ENCODE measurements at places on chromosomes 7 and 10.

GRCh38 chr10:96130326-96130995, 364 bp downstream of the ZNF518A start:
- peak overlapping the region; percentile 99 for H3K27ac ChIP-seq
- peaks cover 15% of the 10 kb centered on the region for H3K27me3 ChIP-seq
- peaks cover 31% of the 10 kb centered on the region for H3K36me3 ChIP-seq
- DNase-seq = no peak

DNA sequence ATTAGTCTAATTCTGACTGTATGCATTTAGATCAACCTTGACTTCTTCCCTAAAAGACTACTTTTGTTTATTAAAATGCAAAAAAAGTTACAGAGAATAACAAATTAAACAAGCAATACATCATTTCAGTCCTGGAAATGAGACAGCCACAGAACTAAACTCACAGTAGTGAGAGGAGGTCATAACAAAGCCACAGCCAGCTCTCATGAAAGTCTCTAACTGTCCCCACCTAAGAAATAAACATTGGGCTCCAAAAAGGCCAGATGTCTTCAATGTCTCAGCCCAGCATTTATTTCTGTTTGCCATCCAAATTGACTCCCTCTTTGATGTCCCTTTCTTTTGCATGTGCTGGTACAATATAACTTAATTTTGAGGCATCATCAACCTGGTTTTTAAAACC, 74.4 kb downstream of the NHLRC2 start:
- no peaks in the 10 kb centered on the region for H3K36me3 ChIP-seq
- H3K4me3 ChIP-seq = no peak overlapping the region
- H3K27ac ChIP-seq = no peak overlapping the region
- peaks cover 8% of the 10 kb centered on the region for H3K4me1 ChIP-seq

DNA sequence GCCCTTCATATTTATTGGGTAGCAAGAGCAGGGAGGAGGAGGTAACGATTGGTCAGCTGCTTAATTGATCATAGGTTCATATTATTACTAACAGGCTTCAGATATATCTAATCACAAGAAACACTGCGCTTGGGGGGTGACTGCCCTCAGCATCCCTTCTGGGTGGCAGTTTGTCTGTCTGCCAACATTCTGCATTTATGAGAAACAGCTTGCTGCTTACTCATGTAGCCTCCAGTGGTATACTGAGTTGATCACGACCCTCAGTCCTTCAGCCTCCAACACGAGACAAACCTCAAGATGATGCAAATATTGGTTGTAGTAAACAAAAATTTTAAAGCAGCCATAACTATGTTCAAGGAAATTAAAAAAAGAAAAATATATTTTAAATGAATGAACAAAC, 657.8 kb upstream of the PHF14 start:
- H3K4me3 ChIP-seq = no peak overlapping the region
- H3K4me1 ChIP-seq = no peaks in the 10 kb centered on the region
- DNase-seq = no peak
- no peak overlapping the region for H3K27ac ChIP-seq
- no peaks in the 10 kb centered on the region for H3K36me3 ChIP-seq
- H3K27me3 ChIP-seq = no peaks in the 10 kb centered on the region

GRCh38 chr10:930625-931325, 730 bp downstream of the LARP4B start:
- H3K36me3 ChIP-seq = peaks cover 6% of the 10 kb centered on the region
- no peaks in the 10 kb centered on the region for H3K27me3 ChIP-seq
- H3K4me3 ChIP-seq = peak overlapping the region; percentile 88

DNA sequence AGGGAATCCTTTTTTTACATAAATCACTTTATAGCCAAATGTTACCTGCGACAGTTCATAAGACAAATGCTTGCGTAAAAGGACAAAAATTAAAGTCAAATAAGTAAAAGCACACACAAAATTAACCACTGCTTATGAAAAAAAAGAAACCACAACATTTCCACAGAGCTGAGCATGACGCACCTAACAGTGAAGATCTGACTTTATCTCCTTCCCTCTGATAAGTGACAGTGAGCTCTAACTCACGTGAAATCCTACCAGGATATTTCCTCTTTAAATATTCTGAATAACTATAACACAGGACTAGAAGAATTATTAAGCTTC, 225.5 kb downstream of the SFMBT2 start:
- H3K4me1 ChIP-seq = peaks cover 34% of the 10 kb centered on the region
- peaks cover 84% of the 10 kb centered on the region for H3K36me3 ChIP-seq
- peak overlapping the region; percentile 35 for H3K4me3 ChIP-seq

- no peaks in the 10 kb centered on the region for H3K4me1 ChIP-seq
- H3K36me3 ChIP-seq = no peaks in the 10 kb centered on the region
- no peaks in the 10 kb centered on the region for H3K27me3 ChIP-seq
- no peak for DNase-seq
- H3K27ac ChIP-seq = no peak overlapping the region
- H3K4me3 ChIP-seq = no peak overlapping the region
Observed at GRCh38 chr10:29751240-29751639, 116.5 kb upstream of the SVIL start.

DNA sequence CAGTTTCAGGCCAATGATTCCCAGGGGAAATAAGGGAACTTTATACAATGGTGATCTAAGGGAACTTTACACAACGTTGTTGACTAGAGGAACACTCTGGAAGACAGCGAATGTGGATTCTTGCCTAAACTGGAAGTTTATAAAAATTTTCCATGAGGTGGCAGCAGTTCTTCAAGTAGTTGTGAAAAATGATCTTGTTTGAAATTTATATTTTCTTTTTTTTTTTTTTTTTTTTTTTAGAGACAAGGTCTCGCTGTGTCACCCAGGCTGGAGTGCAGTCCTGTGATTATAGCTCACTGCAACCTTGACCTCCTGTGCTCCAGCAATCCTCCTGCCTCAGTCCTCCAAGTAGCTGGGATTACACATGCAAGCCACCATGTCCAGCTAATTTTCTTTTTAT, 32.1 kb upstream of the GTF2I start:
- no peak for DNase-seq
- no peaks in the 10 kb centered on the region for H3K27me3 ChIP-seq
- no peaks in the 10 kb centered on the region for H3K36me3 ChIP-seq
- H3K4me1 ChIP-seq = peaks cover 2% of the 10 kb centered on the region
- no peak overlapping the region for H3K4me3 ChIP-seq

- no peak for DNase-seq
- H3K36me3 ChIP-seq = no peaks in the 10 kb centered on the region
- H3K27me3 ChIP-seq = no peaks in the 10 kb centered on the region
- H3K4me3 ChIP-seq = no peak overlapping the region
- H3K27ac ChIP-seq = no peak overlapping the region
- no peaks in the 10 kb centered on the region for H3K4me1 ChIP-seq
Observed at GRCh38 chr7:108196004-108196403, 65.8 kb upstream of the LAMB4 start.

- peaks cover 10% of the 10 kb centered on the region for H3K27me3 ChIP-seq
- no peak for DNase-seq
- H3K27ac ChIP-seq = no peak overlapping the region
Observed at GRCh38 chr10:122571892-122572291, 11.3 kb downstream of the DMBT1 start.

DNA sequence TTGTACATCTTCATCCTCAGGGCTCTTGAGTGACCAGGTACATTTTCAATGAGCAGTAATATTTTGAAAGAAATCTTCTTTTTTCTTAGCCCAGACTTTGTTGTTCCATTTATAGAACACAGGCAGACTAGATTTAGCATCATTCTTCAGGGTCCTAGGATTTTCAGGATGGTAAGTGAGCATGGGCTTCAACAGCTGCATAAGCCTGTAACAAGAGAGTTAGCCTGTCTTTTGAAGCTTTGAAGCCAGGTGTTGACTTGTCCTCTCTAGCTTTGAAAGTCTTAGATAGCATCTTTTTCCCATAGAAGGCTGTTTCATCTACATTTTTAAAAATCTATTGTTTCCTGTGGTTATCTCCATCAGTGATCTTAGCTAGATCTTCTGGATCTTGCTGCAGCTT, 4.5 kb upstream of the NDUFA5 start:
- no peak overlapping the region for H3K4me3 ChIP-seq
- DNase-seq = no peak
- H3K27ac ChIP-seq = no peak overlapping the region
- H3K36me3 ChIP-seq = no peaks in the 10 kb centered on the region
- H3K27me3 ChIP-seq = peaks cover 25% of the 10 kb centered on the region

GRCh38 chr10:52100011-52100547, 214.0 kb upstream of the DKK1 start:
- DNase-seq = no peak
- H3K4me1 ChIP-seq = no peaks in the 10 kb centered on the region
- no peak overlapping the region for H3K4me3 ChIP-seq

GRCh38 chr7:92034116-92034515, 93.5 kb downstream of the AKAP9 start:
- no peak overlapping the region for H3K4me3 ChIP-seq
- H3K36me3 ChIP-seq = peaks cover 23% of the 10 kb centered on the region
- no peak overlapping the region for H3K27ac ChIP-seq
- H3K27me3 ChIP-seq = no peaks in the 10 kb centered on the region

DNA sequence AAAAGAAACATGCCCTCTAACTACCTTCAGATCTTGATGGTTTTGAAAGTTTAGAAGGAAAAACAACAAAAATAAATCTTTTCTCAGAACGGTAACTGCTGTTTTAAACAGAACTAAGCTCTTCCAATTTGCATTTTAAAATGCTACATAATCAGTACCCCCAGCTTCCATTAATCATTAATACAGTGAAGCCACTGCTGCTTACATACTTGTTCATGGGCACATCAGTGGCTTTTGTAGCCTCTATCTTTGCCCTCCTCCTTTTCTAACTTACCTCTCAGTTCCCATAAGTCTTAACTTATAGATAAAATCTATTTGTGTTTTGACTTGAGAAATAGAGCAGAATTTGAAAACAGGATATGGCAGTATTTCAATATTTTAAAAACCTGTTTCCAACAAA, 109.1 kb downstream of the POLL start:
- H3K4me1 ChIP-seq = no peaks in the 10 kb centered on the region
- no peak overlapping the region for H3K4me3 ChIP-seq
- no peak overlapping the region for H3K27ac ChIP-seq
- DNase-seq = no peak

GRCh38 chr7:151692721-151693120, 173.0 kb upstream of the RHEB start:
- H3K27me3 ChIP-seq = no peaks in the 10 kb centered on the region
- peaks cover 16% of the 10 kb centered on the region for H3K4me1 ChIP-seq
- DNase-seq = no peak
- H3K36me3 ChIP-seq = no peaks in the 10 kb centered on the region
- no peak overlapping the region for H3K4me3 ChIP-seq

- no peaks in the 10 kb centered on the region for H3K4me1 ChIP-seq
- H3K27me3 ChIP-seq = no peaks in the 10 kb centered on the region
- H3K4me3 ChIP-seq = no peak overlapping the region
- no peak overlapping the region for H3K27ac ChIP-seq
- no peak for DNase-seq
Observed at GRCh38 chr7:70630440-70630817, 501.5 kb upstream of the GALNT17 start.

Data from stimulated activated naive B cell treated with anti-CD40 and anti-IgM and Interleukin-4, amounts not matched to agents 10 μg/mL and 1 μg/mL and 100 μg/mL, for 72 hours (primary cell).